Activated T-cell treated with anti-CD3 and anti-CD28 coated beads for 1 hour (primary cell): ENCODE measurements at places on chromosomes 4 and X.

- no peak for DNase-seq
Measured at GRCh38 chr4:146291313-146291712, 77.0 kb downstream of the REELD1 start.

DNA sequence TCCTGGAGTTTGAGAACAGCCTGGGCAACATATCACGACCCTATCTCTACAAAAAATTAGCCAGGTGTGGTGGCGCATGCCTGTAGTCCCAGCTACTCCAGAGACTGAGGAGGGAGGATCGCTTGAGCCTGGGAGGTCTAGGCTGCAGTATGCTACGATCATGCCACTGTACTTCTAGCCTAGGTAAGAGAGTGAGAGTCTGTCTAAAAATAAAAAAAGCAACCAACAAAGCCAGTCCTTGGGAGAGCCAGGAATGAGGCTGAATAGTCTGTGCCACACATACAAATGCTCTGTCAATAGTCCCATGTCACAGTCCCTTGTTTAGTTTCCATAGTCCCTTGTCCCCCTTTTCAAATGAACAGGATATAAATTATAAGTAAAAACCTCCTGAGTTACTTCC, 19.3 kb upstream of the PRSS48 start:
- no peak for DNase-seq

- DNase-seq = no peak
Measured at GRCh38 chrX:47631676-47632075, 1.9 kb upstream of the CFP start.

DNA sequence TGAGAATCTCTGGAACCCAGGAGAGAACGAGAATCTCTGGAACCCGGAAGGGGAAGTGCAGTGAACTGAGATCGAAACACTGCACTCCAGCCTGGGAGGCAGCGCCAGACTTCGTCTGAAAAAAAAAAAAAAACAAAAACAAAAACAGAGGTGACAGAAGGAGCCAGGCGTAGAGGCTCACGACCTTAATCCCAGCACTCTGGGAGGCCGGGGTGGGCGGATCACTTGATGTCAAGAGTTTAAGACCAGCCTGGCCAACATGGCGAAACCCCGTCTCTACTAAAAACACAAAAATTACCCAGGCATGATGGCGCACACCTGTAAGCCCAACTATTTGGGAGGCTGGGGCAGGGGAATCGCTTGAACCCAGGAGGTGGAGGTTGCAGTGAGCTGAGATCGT, 17.0 kb downstream of the ZNF280C start:
- no peak for DNase-seq

- DNase-seq = no peak
Measured at GRCh38 chr4:152780267-152780778, 569 bp downstream of the ARFIP1 start.

DNA sequence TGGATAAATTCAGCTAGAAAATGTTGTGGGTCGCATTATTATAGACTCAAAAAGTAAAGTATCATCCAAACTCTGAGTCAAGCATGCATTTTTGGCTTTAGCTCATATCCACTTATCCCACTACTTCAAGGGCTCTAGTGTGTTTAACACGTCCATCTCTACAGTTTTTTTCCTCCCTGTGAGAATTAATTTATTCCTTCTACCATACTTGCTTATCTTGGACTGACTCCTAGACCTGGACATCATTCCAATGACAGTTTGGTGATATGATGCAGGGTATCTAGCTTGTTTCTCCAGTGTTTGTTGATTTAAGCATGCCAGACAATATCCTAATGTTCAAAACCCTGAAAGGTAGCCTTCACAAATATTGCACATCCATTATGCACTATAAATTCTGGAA, 1037.1 kb upstream of the INTU start:
- no peak for DNase-seq

DNA sequence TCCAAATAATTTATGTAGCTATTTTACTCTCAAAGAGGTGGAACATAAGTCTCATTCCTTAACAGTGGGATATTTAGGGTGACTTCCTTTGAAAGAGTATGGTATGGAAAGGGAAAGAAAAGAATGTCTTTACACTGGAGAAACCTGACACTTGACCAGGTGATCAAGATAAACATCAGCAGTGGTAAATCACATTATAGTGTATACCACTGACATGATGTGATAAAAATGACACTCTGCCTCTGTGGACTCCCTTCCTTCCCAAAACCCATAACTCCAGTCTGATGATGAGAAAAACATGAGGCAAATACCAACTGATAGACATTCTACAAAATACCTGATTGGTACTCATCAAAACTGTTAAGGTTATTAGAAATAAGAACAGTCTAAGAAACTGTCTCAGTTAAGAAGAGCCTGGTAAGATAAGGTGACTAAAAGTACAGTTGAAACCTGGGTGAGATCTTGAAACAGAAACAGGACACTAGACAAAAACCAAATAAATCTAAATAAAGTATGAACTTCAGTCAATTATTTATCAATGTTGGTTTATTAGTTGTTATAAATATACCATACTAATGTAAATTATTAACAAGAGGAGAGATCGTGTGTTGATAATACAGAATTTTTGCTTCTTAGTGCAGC, 144.2 kb upstream of the PCDH18 start:
- DNase-seq = no peak

- no peak for DNase-seq
Measured at GRCh38 chr4:27132497-27132896, 271.9 kb downstream of the STIM2 start.

DNA sequence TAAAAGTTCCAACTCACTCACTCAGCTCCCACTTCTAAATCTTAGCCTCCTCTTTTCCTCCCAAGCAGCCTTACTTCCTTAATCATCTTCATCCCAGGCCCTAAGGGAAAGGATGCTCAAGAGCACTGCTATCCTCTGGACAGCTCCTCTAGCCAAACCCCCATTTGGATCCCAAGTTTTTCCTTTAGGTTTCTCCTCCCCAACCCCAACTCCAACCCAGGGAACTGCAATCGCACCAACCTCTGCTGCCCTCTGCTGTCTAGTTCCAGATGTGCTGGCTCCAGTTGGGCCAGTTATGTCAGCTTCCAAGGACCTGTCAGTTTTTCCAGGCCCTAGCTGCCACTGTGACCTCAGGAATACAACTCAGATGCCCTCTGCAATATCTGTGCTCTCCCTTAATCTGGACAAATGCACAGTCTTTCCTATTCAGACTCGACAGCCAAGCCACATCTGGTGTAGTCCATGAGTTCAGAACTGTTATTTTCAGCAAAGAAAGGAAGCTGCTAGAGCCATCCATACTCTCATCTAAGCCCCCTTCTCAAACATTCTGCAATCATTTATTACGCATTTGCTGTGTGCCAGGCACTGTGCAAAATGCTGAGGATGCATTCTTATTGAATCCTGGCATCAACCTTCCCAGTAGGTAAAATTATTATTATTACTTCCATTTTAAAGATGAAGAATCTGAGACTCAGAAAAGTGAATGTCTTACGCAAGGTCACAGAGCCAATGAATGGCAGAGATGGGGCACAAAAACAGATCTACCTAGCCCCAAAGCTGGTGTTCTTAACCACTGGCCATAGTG, 12.3 kb upstream of the XPNPEP2 start:
- DNase-seq = peak; percentile 19

DNA sequence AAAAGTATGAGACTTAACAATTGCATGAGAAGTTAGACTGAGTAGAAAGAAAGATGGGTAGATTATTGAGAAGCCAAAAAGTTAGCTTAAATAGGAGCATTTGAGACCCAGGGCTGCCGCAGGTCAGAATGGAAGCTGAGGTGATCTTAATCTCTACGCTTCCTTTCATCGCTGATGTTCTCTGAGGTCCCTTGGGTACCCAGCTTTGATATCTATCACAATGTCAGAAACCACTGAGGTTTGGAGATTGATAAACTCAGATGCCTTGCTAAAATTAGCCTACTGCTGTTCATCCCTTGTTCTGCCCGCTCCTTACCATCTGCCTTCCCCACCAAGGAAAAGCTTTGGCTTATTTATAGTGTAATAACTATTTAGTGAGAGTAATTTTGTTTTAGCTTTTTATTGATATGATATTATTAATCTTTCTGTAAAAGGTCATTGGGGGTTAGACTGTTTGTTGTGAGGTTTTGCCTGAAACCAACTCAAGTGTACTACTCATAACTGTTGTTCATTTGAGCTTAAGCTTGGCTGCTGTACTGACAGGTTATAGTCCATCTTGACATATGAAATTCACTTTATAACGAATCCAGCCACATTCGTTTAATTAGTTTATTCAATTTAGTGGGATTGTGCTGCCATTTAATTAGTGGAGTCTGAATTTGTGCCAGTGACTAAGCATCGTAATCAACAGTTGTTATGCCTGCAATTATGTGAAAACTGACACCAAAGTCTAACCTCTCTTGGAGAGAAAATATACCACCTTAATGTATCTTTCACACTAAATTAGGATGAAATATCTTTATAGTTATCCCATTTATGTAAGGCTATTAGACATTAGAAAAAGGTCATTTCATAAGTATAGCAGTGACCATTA, 15.1 kb downstream of the MCUB start:
- no peak for DNase-seq

DNA sequence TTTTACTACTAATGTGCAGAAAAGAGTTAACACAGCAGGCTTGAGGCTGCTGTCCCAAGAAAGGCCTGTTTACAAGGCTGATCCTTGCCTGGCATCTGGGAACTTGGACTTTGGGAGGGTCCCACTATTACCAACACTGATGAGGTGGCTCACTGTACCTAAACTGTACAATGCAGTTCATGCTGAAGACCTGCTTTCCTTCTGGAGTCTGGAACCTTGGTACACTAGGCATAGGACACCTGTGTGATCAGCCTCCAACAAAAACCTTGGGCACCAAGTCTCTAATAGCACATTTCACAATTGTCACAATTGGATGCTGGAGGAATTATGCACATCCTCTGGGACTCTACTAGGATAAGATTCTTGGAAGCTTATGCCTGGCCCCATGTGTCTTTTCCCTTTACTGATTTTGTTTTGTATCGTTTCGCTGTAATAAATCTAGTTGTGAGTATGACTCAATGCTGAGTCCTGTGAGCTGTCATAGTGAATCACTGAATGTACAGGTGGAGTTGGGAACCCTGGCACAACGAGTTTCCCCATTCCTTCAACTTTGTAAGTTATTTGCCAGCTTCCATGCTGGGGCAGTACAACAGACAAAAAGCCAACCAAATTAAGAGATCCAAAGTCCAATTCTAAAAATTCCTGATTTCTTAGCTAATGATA, 45.9 kb downstream of the TEC start:
- no peak for DNase-seq
